Activated T-helper 9 cell treated with anti-CD3 and anti-CD28 coated beads, Interleukin-2, amount 50 U/mL, for 16 hours (primary cell): ENCODE measurements at places on chromosomes 5 and 9.

DNA sequence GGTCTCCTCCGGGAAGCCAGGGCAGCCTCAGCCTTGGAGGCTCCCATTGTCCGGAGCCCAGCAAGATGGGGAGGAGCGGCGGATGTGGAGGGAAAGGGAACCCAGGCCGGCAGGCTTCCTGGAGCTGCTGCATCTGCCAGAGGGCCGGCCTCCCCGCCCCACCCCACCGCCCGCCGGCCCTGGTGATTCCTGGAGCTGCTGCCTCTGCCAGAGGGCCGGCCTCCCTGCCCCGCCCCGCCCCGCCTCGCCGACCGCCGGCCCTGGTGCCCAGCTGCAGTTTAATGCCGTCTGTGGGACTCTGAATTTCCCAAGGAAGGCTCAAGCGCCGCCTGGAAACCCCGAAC lies 31.6 kb downstream of the EXD3 start:
- no peak for DNase-seq

DNA sequence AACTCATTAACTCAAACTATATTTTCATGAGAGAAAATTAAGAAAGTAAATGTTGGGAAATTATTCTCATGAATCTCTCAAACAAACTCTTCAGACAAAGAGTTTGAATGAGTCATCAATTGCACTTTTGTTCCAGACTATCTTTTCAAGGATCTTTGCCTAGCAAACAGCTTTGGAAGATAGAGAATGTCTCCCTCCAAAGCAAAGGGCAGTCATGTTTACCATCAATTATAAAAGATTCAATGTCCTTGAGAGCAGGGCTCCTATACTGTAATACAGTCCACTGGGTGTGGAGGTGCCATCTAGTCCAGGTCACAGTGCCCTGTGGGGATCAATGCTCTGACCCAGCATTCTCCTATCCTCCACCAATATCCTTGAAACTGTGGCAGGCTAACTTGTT lies 1429.3 kb downstream of the EFNA5 start:
- DNase-seq: no peak

GRCh38 chr5:169706758-169707450 lies 69.8 kb downstream of the DOCK2 start:
- DNase-seq: no peak

DNA sequence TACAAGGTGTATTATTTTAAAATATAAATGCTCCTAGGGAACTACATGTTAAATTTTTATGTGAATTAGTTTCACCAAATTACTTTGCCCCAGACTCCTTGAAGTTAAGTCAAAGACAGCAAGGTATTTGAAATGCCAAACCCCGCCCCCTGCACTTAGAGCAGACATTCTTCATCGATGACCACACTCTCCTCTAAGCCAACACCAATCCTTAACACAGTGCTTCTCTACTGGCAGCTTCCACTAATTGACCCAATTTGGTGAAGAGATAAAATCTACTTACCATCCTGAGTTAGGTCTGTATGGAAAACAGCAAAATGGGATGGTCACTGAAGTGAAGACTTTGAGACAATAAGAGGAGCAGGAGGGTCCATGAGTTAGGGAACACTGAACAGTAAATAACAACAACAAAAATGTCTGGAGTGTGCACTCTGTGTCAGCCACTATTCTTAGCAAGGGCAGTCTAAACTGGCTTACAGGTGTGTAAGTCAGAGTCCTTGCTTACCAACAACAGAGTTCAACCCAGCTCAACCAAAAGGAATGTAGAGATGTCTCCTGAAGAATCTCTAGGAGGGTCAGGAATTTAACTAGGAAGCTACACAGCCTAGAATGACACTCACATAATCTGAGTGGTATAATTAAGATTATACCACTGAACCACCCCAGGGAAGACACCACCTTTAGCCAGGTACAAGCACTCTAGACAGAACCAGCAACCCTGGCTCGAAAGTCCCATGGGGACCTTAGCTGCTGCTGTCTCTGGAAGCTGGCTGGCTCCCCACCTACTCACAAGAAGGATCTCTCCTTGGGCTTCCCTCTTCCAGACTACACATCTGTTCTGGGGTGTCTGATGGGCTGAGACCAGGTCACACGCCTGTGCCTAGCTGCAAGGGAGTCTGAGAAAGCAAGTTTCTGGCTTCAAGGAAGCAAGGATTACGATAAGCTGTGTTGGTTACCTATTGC lies 8.8 kb upstream of the UBE2QL1 start:
- DNase-seq: no peak

- DNase-seq: no peak
These were observed 96.1 kb upstream of the NR3C1 start for GRCh38 chr5:143499480-143500114.

DNA sequence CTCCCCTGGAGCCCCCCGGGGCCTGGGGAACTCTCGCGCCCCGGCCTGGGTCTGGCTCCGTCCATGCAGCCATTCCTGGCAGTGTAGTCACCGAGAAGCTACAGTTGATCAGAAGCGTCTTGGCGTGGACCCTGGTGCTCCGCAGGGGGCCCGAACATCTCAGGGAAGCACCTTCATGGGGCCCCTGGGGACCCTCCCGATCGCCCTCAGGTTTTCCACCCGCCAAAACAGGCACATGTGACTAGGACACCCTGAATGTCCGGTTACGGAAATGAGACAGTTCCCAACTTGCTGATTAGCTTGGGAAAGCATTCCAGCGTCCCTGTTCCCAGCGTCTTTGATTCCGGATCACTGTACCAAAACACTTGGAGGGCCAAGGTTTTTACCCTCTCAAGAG lies 472 bp downstream of the FBXO4 start:
- DNase-seq: no peak

DNA sequence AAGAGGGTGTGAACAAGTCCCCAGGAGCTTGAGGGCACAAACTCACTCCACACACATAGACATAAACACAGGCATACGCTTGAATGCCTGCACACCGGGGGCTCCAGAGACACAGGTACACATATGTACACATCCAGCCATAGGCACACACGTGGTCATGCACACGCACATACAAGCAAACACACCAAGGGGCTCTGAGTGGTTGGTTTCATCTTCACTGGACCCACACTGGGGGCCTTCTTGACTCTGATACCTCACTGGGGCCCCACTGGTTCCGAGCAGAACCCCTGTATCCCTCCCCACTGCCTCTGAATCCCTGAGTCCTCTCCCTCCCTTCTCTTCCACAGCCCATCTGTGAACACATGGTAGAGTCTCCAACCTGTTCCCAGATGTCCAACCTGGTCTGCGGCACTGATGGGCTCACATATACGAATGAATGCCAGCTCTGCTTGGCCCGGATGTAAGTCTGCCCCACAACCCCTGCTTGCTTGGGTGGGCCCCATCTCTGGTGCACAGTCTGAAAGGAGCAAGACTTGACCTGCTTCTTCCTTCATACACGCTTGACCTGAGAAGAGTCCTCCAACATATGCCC lies 6.4 kb downstream of the SPINK4 start:
- DNase-seq: no peak

DNA sequence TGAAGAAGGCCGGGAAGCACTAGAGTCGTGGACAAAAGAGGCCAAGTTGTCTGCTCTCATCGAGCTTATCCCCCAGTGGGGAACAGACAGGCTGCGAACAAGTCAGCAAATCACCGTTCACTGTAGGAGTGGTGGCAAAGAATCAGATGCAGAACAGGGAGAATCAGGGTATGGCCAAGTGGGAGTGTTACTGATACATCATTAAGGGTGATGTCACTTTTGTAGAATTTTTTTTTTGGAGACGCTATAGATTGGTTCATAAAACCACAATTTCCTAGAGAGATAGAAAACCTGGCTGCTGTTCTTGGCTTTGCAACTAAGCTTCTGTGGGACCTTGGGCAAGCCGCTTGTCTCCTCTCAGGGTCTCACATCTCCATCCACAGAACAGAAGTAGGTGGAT lies 21.3 kb downstream of the SPRY4 start:
- no peak for DNase-seq
